Common myeloid progenitor, CD34-positive (primary cell): ENCODE measurements at places on chromosomes 11 and 22.

- no peak for DNase-seq
Observed at GRCh38 chr11:5252919-5253265, 1.7 kb downstream of the HBG2 start.

- peak; percentile 90 for DNase-seq
Observed at GRCh38 chr22:27670701-27671412, 130.7 kb downstream of the MN1 start.

- DNase-seq: no peak
Observed at GRCh38 chr11:19232910-19233503, 7.7 kb downstream of the E2F8 start.

GRCh38 chr11:110022548-110022947 is 70.6 kb upstream of the ZC3H12C start:
- no peak for DNase-seq

DNA sequence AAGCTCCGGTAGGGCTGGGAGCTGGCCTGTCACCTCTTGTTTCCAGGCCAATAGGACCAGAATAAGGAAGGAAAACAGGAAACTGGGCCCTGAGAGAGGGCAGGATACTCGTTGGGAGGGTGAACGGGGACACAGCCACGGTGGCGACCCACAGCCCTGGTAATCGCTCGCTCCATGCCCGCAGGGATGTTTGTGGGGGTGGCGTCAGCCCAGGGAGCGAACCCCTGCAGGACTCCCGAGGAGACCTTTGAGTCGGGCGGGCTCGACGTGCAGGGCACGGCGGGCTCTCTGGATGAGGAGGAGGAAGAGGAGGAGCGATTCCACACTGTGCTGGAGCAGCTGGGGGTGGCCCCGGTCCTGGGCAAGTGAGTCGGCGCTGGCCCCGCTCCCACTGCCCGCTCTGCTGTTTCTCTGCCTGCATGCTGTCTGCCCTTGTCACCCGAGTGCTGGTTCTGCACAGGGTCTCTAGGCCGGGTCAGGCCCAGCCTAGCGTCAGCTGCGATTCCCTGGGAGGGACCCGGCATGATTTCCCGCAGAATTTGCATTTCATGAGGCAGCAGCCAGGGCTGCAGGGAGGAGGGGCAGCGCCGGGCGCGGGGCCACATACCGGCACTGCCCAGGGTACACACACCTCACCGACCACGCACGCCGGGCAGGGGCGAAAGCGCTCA is 1.6 kb downstream of the CRACR2B start:
- no peak for DNase-seq

DNA sequence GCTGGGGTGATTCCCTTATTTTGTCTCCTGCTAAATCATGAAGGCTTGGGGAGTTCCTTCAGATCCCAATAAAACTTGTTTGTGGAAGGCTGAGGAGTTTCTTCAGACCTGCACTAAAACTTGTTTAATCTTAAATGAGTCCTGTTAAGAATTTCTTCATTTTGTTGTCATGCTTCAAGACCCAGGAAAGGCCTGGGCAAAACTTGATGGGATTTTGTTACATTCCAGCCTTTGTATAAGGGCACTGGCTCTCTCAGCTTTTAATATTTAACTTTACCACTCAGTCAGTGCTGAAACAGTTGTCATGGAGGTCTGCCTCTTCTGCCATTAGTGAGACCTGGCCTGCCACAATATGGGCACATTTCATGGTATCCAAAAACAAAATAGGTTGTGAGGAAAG is 699.0 kb downstream of the ETS1 start:
- DNase-seq: no peak

DNA sequence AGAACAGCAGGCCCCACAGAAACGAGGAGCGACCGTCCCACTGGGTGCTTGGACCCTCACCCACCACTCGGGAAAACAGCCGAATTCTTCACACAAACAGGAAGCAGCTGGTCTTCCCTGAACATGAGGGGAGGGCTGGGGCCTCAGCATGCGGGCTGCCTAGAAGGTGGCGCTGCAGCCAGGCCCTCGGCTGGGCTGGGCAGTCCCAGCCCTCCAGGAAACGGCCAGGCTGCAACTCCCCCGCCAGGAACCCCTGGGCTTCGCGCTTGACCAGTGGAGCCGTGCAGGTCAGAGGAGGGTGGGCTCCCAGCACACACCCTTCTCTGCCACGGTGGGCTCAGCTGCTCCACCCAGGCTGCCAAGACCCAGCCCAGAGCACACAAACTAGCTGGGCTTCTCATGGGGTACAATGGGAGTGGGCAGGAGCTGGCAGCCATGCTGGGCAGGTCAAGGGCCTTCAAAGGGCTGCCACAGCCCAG is 29.6 kb downstream of the IGF2 start:
- DNase-seq: no peak

DNA sequence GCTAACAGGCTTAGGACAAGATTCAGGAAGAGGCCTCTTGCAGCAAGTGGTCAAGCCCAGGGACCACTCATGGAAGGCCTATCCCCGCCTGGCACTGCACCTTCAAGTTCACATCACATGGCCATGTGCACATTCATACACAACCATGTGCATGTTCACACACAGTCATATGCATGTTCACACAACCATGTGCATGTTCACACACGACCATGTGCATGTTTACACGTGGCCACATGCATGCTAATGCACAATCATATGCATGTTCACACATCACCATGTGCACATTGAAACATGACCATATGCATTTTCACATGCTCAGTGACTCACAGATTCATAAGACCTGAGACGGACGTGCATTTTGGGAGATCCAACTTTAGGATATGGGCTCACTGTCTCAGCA is 28.7 kb upstream of the IL17RA start:
- DNase-seq: no peak

DNA sequence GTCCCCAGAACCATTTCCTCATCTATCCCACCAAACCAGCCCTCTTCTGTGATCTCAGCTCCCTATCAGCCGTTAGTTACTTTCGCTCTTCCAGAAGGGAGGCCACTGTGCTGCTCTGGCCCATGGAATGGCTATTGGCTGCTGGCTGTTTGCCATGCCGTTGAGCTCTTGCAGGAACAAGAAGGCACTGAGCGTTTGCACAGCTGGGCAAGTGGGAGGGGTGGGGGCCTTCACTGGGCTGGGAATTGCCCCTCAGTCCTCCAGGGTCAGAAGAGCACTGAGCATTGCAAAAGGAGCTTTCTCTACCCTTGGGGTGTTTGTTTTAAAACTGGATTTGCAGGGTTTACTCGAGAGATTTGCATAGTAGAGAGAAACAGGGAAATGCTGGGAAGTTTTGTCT is 129.0 kb upstream of the PARVA start:
- DNase-seq: no peak

- no peak for DNase-seq
Observed at GRCh38 chr11:5136261-5136660, 1.9 kb downstream of the OR52A5 start.

DNA sequence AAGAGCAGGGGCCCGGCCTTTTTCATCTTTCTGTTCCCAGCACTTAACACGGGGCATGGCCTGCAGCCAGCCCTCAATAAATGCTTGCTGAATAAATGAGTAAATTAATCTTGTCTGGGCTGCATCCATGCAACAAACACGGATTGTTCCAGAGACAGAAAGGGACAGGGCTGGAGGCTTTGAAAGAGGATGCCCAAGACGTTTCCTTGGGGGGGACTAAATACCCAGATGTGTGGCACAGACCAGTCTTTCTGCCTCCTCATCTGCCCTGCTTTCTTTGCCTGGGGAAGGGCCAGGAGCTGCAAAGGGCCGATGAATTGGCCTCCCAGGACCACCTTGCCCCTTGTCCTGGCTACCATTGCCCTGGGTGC is 40.4 kb downstream of the SHISAL1 start:
- no peak for DNase-seq

DNA sequence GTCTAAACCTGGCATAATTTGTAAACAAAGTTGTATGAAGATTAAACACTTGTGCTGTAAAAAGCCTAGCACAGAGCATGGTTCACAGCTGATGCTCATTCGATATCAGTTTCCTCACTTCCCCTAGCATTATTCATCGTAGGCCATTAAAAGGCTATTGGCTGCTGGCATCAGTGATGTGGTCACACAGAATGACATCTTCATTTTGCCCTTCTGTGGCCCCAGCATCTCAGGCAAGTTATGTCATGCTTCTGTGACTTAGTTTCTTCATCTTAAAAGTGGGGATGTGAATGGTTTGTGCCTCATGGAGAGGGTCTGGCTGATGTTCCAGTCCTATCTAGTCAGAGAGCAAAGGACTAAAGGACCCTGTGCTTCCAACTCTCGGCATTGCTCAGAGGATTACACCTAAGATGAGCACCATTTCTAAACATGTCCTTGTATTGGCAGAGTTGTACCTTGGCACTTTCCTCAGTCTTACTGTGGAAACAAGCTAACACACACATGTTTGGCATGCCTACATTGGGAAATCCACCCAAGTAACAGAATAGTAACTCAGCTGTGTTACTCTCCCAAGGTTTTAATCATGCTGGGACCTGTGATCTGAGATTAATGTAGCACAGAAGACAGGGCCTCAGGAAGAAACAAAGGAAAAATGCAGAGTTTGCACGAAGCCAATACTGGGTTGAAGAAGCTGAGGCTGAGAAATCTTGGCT is 83.5 kb upstream of the OR9Q1 start:
- DNase-seq: no peak

- DNase-seq: no peak
Observed at GRCh38 chr11:36848660-36849059, 250.6 kb upstream of the RAG2 start.

DNA sequence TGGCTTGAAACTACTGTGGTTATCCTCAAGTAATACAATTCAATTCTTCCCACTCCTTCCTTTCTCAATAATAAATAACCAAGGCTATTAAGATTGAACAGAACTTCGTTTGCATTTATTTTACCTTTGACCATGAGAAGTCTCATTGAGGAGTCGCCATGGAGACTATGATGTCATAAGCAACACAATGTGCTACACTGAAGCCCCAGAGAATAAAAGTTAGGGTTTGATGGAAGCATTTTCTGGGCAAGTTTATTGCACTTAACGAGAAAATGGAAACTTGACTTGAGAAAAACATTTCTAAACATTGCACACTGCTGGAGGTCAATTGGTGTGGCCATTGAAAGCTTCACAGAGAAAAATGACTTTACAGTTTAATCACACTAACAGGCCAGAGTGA is 121.5 kb downstream of the FAM76B start:
- DNase-seq: no peak

DNA sequence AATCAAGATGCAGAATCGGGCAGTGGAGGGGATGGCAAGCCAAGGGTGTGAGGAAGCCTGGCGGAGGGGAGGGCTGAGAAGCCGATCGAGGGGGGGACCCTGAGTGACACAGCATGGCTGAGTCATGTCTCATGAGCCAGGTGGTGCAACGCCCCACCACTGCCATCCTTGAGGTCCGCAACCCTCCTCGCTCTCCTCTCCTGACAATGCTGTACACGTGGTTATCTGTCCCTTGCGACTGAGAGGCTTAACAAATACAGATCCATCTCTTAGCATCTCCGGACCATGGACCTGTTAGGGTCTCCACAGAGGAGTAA is 14.2 kb downstream of the SLC22A12 start:
- peak; percentile 52 for DNase-seq

DNA sequence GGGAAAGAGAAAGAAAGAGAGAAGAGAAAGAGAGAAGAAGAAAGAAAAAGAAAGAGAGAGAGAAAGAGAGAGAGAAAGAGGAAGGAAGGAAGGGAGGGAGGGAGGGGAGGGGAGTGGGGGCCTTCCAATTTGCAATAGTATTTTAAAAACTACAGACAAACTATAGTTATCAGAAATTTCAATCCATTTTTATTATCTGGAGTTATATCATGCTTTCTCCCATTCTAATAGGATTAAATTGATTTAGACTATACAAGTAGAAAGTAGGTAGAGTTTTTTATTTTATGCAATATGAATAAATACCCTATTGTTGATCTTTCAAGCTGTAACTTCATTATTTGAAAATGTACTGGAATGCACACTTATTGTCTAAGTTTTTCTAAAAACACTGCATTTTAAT is 70.2 kb upstream of the CEP126 start:
- DNase-seq: no peak

DNA sequence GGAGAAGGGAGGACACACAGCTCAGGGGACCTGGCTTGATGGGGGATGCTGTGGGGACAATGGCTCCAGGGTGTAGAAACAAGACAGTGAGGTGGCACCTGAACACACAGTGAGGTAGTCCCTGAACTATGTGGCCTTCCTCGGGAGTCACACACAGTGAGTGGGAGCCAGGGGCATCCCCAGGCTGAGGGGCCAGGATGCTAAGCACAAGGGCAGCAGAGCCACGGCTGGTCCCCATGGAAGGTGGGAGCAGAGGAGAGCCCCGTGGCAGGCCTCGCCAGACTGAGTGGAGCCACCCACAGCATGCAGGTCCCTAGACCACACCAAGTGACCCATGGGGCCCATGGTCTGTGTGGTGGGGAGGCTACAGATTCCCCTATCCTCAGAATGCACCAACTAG is 26.0 kb upstream of the ABCC8 start:
- no peak for DNase-seq

GRCh38 chr22:28791124-28791523 is 9.2 kb downstream of the XBP1 start:
- no peak for DNase-seq

- DNase-seq: peak; percentile 4
Observed at GRCh38 chr11:13463779-13464290, 813 bp upstream of the BTBD10 start.

DNA sequence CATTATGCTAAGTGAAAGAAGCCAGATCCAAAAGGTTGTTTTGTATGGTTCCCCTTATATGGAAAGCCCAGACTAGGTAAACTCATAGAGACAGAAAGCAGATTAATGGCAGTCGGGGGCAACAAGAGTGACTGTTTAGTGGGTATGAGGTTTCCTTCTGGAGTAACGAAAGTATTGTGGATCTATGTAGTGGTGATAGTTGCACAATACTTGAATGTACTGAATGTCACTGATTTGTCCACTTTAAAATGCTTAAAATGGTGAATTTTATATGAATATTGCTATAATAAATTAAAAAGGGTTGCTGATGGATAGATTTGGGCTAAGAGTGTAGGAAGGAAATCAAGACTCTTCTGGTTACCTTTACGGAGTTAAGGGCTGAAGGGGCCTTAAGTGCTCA is 10.0 kb upstream of the SGSM1 start:
- no peak for DNase-seq

- DNase-seq: no peak
Observed at GRCh38 chr11:85089654-85090053, 537.5 kb downstream of the DLG2 start.

GRCh38 chr11:61897387-61898246 is 6.3 kb upstream of the FADS3 start:
- peak; percentile 80 for DNase-seq
